Liver (tissue), 10 donors: ENCODE measurements at places on chromosomes 13 and 19. TPM values are rescaled to one million over a fixed set of nuclear protein-coding genes. Genes with fewer than 3 reads are reported as not detected.

DNA sequence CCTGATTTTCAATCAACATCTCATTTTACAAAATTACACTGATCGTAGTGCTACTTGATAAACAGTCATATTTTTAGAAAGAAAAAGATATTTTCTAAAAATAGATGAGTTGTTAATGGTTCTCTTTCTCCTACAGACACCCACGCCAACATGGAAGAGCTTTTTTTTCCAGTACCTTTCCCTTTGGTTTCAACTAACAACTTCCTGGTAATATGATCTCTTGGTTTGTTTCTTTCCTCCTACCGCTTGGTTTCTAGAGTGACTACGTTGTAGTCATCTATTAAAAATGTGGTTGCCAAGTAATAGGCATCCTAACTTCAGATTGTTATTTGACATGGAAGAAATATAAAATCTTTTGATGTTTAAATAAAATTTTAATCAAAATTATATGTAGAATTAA, 189.0 kb downstream of the LACC1 start:
- no peak for DNase-seq

GRCh38 chr19:19279062-19279612, 6.0 kb upstream of the TM6SF2 start:
- DNase-seq: no peak

C3 gene
- 9,349 TPM for total RNA-seq

SERPINE3 gene
- total RNA-seq: not detected

CGB3 gene
- total RNA-seq: not detected

GRCh38 chr19:33000910-33001309, 28.9 kb downstream of the FAAP24 start:
- no peak for DNase-seq

DNA sequence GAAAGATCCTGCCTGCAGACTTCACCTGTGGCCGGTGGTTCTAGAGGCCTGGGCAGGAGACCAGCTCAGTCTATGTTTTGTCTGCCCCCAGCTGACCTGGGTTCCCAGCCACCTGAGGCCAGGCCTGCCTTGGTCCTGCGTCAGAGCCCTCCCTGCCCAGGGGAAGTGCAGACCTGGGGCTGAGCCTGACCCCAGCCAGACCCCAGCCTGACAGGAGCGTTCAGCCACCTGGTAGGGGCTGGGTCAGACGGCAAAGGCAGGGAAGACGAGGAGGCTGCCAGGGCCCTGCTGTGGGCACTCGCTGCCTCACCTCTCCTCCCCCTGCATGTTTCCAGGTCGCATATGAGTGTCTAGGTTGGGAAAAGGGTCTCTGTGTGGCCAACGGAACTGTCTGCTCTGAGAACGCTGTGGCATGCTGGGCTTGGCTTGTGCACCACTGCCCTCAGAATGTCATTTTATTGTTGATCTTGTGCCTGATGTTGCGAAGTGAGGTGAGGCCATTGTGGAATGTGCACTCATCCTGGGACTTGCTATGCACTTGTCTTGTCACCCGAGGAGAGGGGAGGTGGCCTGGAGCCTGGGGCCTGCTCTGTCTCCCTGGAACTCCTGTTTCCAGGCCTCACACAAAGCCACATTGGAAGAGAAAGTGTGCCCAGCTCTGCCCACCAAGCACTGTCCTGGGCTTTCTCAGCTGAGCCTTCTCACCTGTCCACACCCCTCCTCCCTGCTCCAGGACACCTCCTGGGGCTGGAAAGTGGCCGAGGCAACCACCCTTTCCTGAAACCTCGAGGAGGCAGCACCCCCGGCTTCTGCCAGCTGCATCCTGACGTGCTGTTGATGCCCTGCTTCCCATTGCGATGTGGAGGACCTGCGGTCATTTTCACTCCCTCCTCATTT, 15.2 kb upstream of the MCF2L start:
- no peak for DNase-seq

EXOSC5 gene
- 11.5 TPM for total RNA-seq

DNA sequence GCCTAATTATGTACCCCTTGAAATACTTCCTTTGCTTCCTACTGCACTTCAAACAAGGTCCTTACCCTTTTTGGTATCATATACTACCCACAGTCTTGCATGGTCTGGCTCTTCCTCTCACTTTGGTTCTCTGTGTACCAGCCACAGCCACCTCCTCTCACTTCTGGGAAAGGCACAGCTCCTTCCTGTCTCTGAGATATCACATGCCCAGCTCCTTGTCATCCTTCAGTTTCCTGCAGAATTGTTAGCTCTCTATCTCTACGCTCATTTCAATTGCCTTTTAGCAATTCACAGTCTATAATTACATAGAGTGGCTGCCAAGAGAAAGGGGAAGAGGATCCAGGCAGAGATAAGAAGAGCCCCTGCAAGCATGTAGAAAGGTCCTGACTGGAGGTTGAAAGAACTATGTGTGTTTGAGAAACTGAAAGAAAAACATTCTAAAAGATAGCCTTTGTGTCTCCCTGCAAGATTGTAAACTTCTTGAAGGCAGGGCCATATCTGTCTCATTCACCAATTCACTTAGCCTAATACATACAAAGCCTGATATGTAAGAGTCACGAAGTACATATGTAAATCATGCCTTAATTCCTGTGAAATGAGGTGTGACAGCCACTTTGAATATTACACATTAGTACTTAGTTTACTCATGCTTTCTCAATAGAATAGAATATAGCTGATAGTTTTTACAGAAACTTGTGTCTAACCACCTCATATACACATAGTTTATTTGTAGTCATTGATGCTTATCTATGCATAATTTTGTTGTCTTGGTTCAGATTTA, 933.1 kb downstream of the DIAPH3 start:
- no peak for DNase-seq

DNA sequence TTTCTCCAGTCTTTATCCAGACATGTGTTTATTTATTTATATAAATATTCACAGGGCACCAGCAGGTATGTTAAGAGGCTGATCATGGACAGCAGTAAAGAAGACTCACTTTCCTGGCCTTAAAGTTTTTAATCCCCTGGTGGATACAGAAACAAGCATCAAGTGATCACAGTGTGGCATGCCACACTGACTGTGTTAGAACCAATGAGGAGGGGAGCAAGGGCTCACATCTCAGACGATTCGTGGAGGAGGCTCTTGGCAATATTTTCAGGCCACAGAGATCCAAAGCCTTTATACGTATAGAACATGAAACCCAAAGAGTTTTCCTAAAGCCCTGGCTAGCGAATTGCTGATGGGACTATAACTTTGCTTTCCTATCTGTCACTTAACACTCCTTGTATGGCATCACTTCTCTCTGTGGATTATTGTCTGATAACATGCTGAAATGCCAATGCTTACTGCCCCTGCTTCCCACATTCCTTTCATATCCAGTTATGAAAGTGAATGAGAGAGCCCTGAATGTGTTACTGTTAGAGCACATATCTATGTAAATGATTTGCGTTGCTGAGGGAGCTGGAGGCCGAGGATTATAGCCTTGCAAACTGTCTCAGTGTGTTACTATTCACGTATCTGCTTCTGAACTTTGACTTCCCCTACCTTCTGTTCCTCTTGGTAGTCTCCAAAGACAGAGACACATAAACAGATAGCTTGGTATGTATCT, 37.6 kb downstream of the POLR1D start:
- DNase-seq: no peak

NPAS1 gene
- not detected for total RNA-seq

DNA sequence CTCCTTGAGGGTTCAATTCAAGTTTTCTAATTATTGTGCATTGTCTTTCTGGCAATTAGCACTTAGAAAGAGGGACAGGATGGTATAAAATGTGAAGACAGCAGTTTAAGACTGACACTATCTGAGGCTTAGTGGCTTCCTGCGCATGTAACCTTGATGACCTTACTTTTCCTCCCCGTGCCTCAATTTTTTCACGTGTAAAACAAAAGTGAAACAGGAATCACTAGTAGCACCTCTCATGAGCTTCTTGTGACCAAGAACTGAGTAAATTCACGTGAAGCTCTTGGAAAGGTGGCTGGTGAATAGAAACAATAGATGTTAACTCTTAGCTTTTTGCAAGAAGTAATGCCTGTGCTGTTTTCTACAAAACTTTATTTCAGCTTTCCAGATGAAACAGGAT, 233.9 kb downstream of the LMO7 start:
- no peak for DNase-seq

- DNase-seq: no peak
Observed at GRCh38 chr19:5504114-5504513, 48.9 kb downstream of the ZNRF4 start.

PNMA8C gene
- under 0.01 TPM for total RNA-seq

DNA sequence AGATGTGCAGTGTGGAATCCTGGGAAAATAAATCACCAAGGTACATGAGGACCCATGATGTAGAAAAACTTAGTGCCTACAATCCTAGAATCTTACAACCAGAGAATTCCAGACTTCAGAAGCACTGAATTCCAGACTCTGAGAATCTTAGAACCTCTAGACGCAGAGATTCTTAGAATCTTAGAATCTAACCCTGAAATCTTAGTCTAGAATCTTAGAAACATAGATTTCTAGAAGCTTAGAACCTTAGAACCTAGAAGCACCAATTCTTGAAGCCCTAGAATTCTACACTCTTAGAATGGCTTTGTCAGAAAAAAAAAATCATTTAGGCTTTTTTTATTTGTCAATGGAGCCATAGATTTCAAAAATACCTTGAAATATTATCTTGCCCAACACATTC, 6.0 kb downstream of the CEACAM16 start:
- no peak for DNase-seq

DNA sequence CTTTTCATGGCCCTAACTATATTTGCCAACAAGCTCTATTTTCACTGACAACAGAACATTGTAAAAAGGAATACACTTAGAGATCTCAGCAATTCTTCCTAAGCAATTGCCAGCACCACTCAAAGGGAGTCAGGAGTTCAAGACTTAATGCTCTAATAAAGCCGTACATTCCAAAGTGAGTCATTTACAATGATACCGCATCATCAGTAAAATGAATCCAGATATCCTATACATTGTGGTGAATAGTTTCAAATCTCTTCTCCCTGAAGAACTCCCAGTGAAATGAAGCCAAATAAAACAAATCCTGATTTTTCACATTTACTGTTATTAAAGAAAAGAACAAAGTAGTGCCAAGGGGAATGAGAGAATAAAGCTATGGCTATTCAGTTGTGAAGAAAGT, 2898.7 kb upstream of the PCDH20 start:
- no peak for DNase-seq

- DNase-seq: no peak
Observed at GRCh38 chr19:40807147-40808020, 8.4 kb downstream of the EGLN2 start.

LINGO3 gene
- total RNA-seq: 0.05 TPM

GRCh38 chr19:18733196-18733647, 49.7 kb downstream of the CRTC1 start:
- DNase-seq: no peak

FGF22 gene
- 0.08 TPM for total RNA-seq

RNF113B gene
- total RNA-seq: not detected

DNA sequence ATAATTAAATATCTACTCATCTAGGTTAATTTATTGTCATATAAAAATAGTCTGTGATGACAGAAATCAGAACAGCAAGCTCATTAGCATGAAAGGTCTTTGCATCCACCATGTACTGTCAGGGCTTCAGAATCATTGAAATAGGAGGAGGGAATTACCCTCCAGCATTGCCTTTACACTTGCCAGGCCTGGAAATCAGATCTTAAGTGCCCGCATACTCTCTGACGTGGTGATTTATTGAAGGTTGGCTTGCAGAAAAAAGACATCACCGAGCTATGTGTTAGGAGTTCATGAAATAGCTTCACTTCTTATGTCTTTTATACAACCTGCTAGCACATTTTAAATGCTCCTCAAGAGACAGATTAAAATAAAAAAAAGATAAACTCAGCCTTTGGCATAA, 661.7 kb upstream of the SLITRK1 start:
- no peak for DNase-seq

DNA sequence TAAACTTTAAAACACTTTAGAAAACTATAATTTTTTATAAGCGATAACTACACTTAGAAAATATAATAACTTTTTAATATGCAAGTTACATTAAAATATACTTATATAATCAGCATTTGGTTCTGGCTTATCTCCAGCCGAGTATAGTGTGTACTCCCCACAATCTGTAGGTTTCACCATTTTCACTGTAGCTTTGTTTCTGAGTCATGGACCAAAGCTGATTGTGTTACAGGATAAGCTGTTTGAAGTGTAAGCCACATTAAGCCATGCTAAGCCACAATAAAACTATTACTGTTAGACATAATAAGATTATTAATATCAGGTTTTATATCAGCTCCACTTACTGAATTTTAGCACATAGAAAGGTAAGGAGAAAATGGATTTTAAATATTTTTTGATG, 43.8 kb downstream of the CCDC122 start:
- no peak for DNase-seq

- DNase-seq: no peak
Observed at GRCh38 chr13:91372911-91373310, 25.4 kb downstream of the MIR17HG start.

KLK13 gene
- total RNA-seq: not detected

DNA sequence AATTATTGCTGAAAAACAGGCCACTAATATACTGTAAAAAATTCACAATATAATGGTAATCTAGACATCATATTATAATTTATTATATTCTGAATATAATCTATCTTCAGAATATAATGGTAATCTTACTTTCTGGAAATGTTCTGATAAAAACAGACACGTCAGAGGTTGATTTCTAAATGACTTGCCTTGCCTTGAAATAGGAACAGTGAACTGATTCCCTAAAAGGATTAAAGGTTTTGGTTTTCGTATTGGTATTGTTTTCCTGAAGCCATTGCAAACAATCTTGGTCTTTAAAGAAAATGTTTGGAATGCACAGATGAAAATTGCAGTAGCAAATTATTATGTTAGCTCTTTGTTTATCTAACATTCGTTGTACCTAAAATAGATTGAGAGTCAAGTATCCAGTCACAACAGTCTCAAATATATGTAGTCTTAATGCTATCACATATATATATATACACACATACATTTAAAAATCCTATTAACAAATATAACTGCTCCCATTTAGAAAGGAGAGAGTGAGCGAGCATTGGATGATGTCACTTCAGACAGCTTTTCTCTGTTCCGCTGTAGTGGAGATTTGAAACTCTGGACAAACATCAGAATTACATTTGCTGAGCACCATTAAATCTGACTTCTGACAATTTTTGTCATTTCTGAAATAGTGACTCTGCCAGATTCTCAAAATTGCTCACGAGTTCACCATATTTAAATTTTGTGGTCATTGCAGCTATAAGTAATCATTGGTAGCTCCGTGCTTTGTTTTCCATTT, 1.7 kb downstream of the ITM2B start:
- DNase-seq: no peak

GRCh38 chr13:33115274-33115673, 99.1 kb downstream of the KL start:
- no peak for DNase-seq

DNA sequence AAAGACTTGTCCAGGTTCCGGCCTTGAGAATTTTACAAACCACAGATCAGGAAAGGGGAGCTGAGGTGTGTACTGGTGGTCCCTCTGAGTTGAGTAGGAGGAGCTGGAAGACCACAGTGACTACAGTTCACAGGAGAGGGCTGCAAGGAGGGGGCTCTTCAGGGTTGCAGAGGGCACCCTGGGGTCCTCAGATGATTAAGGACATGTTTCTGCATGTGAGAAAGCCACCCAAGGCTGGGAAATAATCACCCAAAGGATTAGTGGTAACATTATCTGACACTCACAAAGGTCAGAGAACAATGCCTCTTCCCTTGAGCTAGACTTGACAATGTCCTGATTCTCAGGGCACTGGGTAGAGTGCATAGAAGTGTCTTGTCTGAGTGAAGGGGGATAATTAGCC, 540.4 kb downstream of the IRS2 start:
- DNase-seq: no peak

ZNF471 gene
- 2.3 TPM for total RNA-seq

LGALS7B gene
- not detected for total RNA-seq
